HEK293T (cell line): ENCODE measurements at places on chromosomes 7 and 10.

DNA sequence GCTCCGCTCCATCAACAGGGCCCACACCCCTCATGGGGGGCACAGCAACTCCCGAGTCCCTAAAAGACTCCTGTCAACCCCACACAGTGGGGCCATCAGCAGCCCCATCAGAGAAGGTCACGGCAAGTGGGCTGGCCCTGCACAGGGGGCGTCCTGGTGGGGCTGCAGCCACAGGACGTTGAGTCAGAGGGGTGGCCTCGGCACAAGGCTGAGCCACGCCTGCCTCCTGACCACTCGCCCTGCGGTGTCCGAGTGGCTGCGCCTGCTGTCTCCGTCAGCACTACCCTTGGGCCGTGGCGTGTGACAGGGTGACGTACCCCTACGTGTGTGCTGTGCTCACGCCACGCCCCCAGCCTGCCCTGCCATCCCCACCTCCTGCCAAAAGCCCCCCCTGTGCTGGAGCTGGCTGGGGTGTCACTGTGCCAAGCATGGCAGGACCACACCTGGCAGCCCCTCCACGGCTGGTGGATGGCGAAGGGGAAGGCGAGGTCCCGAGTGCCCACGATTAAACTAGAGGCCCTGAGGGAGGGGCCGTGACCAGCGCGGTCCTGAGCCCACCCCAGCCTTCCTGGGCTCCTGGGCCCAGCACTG, 26.0 kb upstream of the NKX6-2 start:
- no peak for DNase-seq

GRCh38 chr7:104175361-104175984, 32.3 kb downstream of the ORC5 start:
- DNase-seq = no peak

- no peak for DNase-seq
These were observed 83.0 kb downstream of the ARL4A start for GRCh38 chr7:12770227-12770975.

- DNase-seq = no peak
These were observed 944 bp downstream of the AVL9 start for GRCh38 chr7:32496052-32496813.

GRCh38 chr7:45081670-45081974, 7.1 kb downstream of the NACAD start:
- no peak for DNase-seq

DNA sequence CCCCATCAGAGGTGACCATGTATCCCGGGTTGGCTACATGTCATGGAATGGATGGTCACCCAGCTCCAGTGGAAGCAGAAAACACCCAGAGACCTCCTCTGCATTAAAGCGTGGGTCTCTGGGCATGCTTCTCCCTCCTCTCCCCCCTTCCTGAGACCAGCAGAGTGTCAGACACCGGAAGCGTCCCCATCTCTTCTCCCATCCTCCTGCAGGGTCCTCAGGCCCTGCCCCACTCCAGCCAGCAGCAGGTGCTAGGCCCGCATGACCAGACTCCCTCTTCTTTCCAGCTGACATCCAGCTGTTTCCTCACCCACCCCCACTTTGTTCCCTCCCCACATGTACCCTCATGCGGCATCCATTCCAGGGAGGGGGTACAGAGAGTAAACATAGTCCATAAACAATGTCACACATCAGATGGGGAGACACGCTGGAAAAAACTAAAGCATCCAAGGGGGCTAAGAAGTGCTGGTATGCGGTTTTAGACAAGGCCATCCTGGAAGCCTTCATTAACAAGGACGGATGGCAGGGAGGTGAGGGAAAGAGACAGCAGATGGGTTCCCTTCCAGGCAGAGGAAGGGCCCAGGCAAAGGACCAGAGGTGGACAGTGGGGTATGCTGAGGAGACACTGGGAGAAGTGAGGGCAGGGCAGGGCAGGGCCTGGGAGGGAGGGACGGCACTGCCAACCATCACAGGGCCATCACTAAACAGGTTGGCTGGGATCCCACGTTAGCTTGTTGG, 12.5 kb upstream of the SLC18A3 start:
- DNase-seq = no peak

DNA sequence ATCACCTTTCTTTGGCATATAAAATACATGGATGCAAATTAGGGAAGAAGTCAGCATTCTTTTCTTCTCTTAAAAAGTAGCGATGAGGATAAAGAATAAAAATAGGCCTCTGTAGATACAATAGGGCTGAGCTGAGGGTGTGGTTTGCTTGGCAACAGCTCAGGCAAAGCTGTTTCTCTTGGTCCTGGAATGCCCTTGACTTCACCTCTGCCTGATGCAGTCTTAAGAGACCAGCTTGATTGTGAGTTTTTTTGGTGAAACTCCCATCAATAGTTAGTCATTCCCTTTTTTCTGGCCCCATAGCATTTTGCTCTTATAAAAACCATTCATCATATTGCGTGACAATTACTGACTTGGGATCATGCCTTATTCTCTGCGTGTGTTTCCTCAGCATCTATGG, 42.1 kb upstream of the MKLN1 start:
- no peak for DNase-seq

GRCh38 chr10:130895161-130895560, 416.4 kb downstream of the TCERG1L start:
- DNase-seq = no peak

- DNase-seq = no peak
These were observed 165.4 kb downstream of the BMPER start for GRCh38 chr7:34070511-34071323.

DNA sequence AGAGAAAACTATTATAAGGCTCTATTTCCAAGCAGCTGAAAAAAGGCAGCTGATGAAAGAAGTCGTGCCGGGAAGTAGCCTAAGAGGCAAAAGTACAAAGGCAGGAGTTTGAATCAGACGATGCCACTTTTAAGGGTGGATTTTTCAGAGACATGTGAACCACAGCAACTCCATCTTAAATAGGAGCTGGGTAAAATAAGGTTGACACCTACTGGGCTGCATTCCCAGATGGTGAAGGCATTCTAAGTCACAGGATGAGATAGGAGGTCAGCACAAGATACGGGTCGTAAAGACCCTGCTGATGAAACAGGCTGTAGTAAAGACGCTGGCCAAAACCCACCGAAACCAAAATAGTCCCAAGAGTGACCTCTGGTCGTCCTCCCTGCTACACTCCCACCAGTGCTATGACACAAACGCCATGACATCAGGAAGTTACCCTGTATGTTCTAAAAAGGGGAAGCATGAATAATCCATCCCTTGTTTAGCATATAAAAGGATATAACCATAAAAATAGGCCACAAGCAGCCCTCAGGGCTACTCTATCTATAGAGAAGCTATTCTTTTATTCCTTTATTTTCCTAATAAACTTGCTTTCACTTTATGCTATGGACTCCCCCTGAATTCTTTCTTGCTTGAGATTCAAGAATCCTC, 45.5 kb upstream of the PRSS1 start:
- no peak for DNase-seq

DNA sequence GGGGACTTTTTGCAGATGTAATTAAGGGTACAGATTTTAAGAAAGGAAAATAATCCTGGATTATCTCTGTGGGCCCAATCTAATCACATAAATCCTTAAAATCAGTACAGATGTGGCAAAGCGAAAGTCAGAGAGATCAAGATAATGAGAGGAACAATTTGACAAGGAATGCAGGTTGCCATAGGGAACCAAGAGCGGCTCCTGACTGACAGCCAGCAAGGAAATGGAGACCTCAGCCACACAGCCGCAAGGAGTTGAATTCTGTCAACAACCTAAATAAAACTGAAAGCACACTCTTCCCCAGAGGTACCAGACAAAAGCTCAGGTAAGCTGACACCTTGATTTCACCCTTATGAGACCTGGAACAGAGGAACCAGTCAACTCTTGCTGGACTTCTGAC, 3.4 kb upstream of the PNPLA8 start:
- no peak for DNase-seq

DNA sequence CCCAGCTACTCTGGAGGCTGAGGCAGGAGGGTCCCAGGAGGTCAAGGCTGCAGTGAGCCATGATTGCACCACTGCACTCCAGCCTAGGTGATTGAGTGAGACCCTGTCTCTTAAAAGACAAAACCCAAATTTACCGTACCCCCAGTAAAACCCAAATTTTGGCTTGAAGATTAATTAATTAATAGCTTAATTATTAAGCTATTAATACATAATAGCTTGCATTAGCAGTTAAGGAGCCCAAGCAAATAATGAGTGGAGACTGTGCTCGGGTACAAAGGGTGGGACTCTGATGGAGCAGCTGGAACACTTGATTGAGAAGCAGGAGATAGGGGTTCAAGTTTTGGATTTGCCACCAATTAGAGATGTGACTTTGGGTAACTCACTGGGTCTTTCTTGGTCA, 28.9 kb downstream of the NRF1 start:
- DNase-seq = no peak

DNA sequence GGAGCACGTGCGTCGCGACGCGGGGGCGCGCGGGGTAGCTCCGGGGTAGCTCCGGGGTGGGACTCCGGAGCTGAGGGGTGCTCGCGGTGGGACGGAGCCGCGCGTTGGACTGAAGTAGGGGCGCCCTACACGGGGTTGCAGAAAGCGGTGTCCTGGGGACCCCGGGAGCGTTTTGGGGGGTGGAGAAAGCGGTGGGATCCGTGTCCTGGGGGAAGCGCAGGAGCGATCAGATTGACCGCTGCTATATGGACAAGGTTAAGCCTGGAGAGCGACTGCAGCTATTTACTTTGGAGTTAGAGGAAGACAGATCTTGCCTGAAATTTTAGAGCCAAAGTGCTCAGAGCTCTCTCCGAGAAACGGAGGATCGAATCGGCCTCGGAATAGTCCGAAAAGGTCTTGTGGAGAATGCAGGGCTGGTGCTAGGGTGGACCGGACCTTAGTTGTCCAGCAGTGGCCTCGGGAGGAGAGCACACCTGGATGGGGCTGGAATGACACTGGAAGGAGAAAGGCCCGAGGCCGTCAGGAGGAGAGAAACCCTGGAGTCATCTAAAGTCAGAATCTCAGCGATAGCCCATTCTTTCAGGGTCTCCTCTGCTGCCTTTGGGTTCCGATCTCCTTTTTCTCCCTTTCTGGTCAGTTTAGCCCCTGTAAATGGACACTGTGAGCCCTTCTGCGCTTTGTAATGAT, 564 bp downstream of the PDSS1 start:
- peak; percentile 9 for DNase-seq

DNA sequence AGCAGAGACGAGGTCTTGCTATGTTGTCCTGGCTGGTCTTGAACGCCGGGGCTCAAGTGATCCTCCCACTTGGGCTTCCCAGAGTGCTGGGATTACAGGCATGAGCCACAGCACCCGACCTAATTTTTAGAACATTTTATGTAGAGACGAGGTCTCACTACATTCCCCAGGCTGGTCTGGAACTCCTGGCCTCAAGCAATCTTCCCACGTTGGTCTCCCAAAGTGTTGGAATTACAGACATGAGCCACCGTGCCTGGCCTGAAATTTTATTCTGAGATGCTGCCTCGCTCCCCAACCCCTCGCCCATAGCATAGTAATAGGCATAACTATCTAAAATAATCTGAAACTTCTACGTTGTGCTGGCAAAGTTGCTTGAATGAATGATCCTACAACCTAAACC, 21.9 kb downstream of the SFXN4 start:
- no peak for DNase-seq
